Epithelial cell of prostate (primary cell): ENCODE measurements at places on chromosomes 4 and X.

DNA sequence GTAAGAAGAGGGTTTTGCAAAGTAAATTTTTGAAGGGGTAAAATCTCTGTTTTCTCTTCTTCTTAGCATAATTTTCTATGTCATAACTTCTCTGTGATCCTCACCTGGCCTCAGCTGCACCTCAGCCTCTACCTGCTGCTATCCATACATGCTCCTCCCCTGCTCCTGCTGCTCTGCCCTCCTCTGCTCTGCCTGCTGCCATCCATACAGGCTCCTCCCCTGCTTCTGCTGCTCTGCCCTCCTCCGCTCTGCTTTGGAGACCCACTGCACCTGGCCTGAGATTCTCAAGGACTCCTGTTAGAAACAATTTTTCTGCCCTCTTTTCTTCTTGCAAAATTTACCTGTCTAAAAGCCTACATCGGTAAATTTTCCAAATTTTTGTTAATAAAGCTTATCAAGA is 388.6 kb upstream of the PITX2 start:
- DNase-seq = no peak

- DNase-seq = no peak
Measured at GRCh38 chr4:80386281-80386886, 50.9 kb downstream of the CFAP299 start.

DNA sequence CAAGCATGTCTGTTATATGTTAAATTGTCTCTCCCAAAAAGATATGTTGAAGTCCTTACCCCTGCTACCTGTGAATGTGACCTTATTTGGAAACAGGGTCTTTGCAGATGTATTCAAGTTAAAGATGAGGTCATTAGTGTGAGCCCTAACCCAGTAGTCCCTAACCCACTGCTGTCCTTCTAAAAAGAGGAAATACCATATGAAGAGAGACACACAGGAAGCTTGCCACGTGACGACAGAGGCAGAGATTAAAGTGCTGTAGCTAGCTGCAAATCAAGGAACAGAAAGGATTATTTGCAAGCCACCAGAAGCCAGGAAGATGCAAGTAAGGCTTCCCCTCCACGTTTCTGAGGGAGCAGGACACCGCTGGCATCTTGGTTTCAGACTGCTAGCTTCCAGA is 150.1 kb downstream of the HNRNPD start:
- no peak for DNase-seq

DNA sequence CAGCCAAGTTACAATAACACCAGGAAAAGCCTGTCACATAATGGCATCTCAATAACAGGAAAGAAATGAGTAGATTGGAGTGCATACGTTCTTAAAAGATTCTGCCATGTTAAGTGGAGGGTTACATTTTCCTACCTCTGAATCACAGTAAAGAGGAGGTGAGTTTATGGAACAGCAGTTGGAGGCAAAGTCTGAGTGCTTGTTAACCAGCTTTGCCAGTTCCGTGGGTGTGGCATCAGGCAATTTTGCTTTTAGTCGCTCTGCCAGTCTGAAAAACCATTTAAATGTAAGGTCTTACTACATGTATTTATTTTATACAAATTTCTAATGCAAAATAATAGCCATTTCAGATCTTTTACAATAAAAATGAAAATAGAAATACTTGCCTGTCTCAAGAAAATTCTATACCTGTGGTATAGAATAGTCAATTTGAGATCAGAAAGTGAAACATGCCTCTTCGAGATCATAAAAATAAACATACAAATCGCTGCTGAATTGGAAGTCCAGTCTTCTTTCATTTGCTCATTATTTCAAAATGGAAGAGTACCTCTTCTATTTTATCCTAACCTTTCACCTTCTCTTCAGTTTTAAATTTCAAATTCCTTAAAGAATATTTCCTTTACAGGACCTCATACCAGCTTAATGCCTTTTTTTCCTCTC is 31.4 kb downstream of the GC start:
- DNase-seq = no peak

DNA sequence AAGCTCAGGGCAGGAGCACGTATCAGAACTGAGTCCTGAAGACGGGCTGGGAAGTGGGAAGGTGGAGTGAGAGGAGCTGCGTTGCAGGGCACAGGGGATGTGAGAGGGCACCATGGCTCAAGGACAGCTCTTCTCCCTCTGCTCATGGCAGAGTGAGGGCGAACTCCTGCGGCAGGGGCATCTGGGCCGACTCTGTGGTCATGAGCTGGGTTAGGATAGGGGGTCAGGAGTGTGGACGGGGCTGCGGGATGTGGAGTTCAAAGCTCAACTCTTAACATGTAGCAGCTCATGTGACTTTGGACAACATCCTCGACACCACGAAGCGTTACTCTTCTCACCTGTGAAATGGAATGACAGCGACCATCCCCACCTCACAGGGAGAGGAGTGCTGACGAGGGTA is 19.4 kb upstream of the SORCS2 start:
- no peak for DNase-seq

GRCh38 chr4:876780-877179 is 50.9 kb upstream of the CPLX1 start:
- DNase-seq = no peak

DNA sequence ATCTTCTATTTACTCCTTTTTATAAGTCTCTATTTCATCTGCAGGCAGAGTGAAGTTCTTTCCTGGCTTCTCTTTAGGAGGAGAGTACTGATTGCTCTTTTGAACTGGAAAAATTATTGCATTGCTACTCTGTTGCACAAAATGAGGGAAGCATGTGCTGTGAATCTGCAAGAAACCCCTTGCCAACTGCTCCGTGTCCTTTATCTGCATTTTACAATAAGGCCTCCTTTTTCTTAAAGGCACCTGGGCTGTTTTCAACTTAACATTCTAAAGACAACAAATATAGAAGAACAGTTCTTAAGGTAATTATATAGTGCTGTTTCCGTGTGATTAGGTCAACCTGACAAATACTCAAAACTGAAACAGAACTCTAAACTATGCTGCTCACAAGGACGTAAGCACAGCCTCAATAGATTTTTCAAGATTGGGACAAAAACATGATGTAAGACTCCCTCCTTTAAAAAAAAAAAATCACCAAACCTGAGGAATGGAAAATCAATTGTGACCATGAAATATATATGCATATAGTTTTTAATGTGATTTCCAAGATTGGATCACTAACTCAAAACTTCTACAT is 716.6 kb upstream of the INTU start:
- DNase-seq = no peak

DNA sequence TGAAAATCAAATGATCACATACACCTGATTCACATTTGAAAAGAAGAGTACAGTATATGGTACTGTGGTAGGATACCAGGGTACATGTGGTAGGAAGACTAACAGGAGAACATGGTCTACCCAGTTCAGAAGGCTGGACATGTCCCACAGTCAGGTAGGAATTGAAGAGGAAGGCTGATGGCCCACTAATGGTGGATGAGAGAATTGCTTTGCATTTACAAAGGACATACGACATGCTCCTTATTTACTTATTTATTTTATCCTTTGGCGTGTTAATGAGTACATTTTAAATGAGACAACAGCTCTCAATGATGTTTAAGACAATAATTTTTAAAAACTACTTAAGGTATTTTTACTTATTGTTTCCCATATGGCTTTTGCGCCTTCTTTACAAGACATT is 106.7 kb upstream of the BMP2K start:
- DNase-seq = no peak

GRCh38 chr4:76674983-76675382 is 223.0 kb downstream of the SOWAHB start:
- no peak for DNase-seq

DNA sequence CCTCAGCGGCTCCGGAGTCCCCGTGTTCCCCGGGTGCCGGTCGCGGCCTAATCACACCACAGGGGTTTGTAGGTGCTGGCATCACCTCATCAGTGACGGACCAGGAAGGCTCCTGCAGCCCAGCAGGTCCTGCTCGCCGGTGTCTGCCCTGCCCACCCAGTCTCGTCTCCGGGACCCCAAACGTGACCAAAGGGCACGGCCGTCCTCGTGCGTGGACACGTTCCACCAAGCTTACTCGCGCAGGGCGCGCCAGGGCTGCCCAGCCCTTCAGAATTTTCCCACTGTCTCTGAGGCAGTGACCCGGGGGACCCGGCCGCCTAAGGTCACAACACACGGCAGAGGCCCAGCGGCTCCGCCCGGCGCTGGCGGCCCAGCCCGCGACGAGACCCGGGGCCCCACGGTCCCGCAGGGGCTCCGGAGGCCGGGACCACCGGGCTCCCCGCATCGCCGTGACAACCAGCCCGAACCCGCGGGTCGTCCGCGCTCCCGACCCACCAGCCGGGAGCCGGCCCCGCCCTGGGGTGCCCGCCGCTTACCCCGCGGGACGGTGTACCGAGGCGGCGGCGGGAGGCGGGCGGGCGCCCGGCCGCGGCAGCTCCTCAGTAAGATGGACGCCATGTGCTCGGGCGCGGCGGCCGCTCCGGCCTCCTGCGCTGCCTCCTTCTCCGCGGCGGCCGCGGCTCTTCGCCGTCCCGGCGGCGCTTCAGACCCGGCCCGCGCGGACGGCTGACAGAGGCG is 454 bp downstream of the LETM1 start:
- no peak for DNase-seq

GRCh38 chrX:143757375-143757774 is 36.8 kb upstream of the SPANXN2 start:
- no peak for DNase-seq
